Suppressor macrophage treated with lipopolysaccharide for 1 hour (primary cell): ENCODE measurements at places on chromosomes 2 and 18.

- no peak for DNase-seq
Measured at GRCh38 chr2:40997362-40997761, 545.5 kb upstream of the SLC8A1 start.

DNA sequence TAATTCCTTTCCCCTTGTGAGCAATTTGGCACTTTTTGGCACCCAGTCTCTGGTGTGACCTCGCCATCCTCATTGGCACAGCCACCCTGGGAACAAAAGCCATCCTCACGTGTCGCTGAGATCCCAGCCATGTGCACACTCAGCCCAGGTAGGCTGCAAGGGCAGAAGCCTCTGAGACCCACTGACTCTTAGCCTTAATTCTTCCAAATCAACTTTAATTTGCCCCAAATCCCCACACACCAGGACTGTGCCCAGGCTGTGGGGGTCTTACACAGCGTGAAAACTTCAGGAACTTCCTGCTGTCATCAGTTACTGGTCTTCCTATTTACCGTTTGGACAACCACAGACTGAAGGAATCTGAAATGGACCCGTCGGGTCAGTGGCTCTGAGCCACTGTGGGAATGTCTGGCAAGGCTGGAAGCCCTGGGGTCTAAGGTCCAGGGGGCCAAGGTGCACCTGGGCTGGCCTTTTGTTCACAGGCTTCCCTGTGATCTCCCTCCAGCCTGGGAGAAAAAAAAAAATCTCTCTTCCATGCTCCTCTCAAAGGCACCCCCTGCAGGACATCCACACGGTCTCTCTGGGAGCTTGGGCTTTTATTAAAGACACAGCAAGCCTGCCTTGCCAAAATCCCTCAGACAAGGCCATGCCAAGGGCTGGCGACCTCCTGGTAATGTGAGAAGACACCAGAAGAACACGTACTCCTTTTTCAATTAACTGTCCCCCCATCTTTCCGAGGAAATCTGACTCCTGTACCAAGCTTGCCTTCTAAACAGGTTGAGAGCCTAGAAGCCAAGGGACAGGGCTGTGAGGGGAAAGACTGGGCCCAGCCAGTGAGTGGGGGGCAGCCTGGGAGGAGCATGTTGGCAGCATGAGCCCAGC, 42.1 kb upstream of the LAPTM4A start:
- DNase-seq, result peak; percentile 40

DNA sequence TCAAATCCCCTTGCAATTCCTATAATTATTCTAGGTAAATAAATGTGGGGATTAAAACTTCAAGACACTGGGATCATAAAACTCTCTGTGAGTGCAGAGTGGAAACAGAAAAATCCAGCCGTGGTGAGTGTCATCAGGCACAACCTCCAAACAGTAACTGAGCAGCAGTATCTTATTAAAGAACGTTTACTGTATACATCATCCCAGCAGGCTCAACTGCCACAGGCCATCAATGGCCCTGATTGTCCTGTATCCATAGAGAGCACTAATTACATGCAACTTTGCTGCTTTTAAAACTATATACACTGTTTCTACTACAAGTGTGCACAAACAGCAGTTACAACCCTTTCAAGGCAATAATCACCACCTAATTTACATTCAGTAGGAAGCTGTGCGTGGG, 23.9 kb downstream of the GAREM1 start:
- no peak for DNase-seq

DNA sequence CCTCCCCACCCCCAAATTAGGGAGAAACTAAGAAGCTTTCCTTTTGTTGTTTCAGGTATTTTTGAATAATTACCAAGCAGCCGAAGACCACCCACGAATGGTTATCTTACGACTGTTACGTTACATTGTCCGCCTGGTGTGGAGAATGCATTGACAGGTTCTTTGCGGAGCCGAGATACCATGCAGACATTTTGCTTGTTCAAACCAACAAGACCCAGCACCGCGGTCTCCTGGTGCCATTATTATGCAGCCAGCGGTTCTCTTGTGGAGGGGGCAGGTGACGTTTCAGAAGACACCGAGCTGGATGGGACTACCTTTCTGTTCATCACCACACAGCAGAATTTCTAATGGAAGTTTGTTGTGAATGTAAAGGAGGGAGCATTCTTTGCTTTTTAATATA, 43.4 kb downstream of the BCL2L11 start:
- DNase-seq, result no peak

GRCh38 chr2:152618193-152618564, 99.1 kb downstream of the PRPF40A start:
- DNase-seq, result no peak

- DNase-seq, result no peak
Measured at GRCh38 chr2:173076581-173077345, 1.1 kb downstream of the MAP3K20 start.

DNA sequence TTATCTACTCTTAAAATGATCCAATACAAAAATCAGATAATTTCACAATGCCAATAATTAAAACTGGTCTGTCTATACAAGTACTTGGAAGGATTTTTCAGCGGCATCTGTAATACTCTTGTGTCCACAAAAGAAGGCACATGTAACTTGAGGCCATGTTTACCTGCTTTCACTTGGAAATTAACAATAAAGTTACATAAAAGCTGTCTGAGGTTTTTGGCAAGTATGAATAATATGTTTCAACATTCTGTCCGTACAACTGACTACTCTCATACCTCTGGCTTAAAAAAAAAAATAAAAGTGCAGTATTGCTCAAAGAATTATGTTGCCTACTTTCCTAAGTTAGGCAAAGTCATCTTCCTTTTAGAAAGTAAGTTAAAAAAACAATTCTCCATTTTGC, 253.6 kb downstream of the NBAS start:
- no peak for DNase-seq

- DNase-seq, result no peak
Measured at GRCh38 chr18:7617738-7618422, 50.8 kb downstream of the PTPRM start.

DNA sequence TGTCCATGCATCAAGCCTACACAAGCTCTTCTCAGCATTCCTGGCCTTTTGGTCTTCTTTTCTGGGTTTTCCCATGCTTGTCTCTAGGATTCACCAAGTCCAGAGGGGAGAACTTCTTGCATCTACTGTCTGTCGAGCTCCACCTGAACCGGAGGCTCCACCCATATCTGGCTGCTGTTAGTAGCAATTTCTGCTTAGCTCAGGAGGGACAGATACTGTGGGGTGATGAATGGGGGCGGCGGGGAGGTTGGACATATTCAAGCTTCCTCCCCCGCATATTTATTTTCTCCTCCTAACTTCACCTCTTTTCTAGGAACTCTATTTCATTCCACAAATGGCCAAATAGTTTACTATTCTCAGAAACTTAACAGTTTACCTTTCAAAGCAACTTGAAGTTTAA, 163.5 kb downstream of the PTH2R start:
- no peak for DNase-seq
